ENCODE measurements at places on chromosomes 5 and 9.
A peak's percentile ranks its signal among the peaks of the same experiment; 100 is the strongest.

- DNase-seq = no peak
Measured at GRCh38 chr5:43643750-43644149, 40.8 kb downstream of the NNT start.

DNA sequence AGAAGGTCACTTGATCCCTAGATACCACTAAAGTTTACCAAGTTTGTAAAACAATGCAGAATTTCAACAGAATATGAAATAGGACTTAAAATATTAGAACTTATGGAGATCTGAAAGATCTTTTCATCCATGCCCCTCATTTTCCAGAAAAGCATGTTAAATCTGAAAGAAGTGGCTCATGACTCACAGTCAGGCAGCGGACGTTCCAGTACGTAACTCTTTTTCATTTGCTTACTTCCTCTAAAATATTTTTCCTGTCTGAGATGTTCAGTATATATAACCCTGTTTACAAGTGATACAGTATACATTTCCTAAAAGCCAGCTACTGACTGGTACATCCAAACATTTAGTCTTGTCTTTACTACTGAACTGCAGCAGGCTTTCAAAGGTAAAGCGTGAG, 22.3 kb downstream of the FBXW2 start:
- DNase-seq = no peak

GRCh38 chr5:92662741-92663140, 918.3 kb downstream of the NR2F1-AS1 start:
- no peak for DNase-seq

DNA sequence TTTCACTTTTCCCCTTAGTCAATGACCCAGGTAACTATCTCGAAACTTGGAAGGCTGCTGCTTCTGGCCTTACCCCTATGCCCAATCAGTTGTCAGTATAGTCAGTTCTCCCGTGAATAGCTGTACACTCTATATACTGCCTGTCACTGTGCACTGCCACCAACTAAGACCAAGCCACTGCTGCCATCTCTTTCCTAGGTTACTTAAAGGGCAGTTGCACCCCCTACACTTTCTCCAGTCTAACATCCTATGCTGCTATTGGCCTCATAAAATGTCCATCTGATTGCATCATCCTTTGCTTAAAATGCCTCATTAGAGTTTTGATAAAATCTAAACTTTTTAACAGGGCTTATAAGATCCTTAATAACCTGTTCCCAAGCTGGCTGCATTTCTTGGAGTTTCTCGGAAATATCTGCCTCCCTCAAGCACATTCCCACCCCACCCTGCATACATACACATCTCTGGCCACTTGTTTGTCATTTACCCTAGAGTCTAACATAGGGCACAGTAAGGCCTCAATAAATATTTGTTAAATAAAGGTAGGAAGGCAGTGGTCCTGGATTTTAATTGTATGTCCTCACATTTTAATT, 32.8 kb upstream of the TNFAIP8 start:
- DNase-seq = no peak

DNA sequence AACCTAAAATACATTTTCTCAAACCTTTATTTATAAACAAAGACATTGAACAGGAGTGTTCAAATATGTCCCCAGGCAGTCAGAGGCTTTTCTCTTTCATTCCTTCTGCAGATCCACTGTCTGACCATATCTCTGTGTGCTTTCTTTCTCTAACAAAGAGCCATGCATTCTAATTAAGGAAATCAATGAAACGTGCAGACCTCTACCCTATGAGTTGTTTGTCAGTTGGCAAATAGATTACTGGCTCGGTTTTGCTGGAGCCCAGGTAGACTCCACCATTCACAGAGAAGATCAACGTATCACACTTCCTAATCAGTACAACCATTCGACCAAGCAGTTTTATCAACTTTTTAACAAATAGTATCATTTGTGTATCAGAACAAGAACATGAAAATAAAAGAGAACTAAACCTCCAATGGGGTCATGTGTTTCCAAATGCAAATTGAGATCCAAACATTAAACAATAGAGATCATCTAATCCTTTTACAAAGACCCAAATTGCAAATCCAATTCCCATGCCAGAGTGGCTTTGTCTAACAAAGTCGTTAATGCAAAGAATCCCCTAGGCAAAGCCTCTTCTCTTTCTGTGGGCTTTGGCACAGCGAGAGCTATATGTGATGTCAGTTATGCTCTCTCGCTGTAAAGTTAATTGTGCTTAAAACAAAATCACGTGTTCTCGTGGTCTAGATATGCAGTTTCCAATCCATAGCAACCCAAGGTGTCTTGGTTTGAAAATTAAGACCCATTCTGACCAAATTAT, 16.8 kb downstream of the KLF4 start:
- no peak for DNase-seq

DNA sequence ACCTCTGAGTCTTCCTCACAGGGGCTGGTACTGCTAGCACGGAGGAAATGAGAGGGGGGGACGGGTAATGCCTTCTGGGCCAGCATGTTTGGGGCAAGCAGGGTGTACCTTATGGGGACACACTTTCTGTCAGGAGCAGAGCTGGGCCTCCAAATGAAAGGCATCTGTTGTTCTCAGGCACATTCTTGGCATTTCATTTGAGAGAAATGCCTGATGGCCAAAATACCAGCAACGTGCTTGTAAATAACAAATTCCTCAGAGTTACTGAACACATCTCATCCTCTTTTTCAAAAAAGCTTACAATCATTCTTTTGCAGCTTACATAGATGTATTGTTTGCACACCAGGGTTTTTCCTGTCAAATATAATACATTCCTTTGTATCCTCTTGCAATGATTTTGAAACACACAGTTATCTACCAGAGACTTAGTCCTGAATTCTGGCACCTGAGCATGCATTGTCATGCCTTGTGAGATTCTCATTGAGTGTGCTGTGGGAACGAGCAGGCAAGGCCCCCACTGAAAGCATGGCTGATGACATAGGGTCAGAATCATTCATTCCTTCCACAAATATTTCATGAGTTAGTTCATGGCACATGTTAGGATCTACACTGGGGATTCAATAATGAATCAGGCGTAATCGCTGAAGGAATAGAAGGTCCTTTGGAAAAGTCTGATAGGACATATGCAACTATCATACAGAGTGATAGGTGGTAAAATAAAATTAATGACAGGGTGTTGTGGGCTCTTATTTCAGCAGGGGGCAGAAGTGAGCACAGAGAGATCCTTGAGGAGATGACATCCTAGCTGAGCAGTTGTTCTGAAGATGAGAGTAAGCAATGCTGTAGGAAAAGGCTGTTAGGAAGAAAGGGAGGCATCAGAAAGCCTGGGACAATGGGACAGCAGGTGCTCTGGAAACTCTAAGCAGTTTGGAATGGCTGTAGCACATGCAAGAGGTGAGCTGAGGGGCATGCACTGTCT, 260.9 kb upstream of the TUT7 start:
- no peak for DNase-seq

DNA sequence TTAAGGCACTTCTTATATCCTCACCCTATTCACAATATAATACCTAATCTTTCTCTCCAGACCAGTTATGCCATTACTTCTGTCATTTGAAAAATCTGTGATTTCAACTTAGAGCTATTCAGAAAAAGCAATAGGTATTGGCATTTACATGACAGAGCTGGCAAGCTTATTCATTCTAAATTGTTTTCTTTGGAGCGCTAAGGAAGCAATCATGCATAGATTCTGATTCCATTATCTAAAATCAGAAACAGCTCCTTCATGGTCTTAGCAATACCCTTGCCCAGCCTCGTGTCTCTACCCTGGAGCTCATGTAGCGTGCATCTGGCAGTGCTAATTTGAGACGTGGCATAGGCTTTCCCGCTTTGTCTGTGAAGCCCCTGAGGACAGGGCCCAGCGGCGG, 4.5 kb downstream of the SLC1A1 start:
- DNase-seq = no peak

DNA sequence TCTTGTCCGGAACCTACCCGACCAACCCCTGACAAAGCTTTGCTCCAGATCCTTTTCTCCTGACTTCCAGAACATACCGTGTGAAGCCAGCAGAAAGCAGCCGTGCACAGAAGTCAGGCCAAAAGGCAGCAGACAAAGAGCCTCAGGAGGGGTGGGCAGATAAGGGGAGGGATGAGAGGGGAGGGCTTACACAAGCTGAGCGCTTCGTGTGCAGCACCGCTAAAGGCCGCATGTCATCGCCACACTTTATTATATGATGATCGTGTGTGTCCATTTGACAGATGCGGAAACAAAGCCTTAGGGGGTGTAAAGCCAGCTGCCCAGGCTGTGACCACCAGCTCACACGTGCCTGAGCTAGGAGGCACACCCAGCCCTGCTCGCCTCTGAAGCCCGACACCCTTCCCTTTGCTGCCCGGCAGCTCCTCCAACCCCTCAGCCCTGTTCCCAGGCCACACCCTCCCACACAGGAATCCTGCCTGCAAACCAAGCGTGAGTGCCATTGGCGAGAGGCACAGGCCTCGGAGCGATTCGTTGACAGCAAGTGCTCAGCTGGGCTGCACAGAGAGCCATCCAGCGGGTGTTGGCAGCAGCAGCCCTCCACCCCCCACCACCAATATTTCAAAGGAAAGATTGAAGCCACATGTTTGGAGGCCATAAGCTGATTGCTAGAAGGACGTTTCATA, 170.5 kb upstream of the SMIM23 start:
- DNase-seq = no peak

- DNase-seq = no peak
Measured at GRCh38 chr9:76438841-76439588, 20.0 kb upstream of the GCNT1 start.

GRCh38 chr5:111902436-111902835, 145.4 kb upstream of the NREP start:
- no peak for DNase-seq

- no peak for DNase-seq
Measured at GRCh38 chr9:133474215-133474614, 4.7 kb downstream of the SLC2A6 start.

GRCh38 chr5:14685757-14686156, 21.2 kb downstream of the OTULIN start:
- DNase-seq = peak; percentile 38

DNA sequence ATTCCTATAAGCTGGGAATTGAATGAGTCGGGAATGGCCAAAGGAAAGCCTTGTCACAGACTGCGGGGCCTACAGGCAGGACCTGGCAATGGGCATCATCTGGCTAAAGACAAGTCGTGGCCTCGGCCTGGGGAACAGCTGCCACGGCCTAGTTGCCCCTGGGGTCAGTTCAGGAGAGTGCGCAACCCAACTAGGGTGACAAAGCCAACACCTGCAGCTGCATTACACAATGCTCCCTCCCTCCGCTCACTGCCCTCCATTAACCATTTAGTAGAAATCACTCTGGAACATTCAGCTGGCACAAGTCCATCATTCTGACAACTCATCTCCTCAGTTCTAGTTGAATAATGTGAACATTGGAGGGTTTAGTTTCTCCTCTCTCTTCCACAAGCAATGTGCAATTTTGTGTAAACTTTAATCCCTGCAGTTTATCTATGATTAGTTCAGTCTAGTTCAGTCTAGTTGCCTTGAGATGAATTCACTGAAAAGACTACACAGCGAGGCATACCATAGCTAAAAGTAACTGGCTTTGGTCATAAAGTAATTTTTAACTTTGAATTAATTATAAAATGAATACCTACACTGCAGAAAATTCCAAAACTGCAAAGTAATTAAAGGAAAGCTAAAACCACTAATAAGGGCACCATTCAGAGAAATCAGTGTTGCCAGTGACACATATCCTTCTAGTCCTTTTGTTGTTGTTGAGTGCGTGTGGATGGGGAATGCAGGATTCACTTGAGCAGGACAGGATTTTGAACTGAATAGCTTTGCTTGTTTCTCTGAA, 5.1 kb downstream of the GLDC start:
- DNase-seq = no peak

- no peak for DNase-seq
Measured at GRCh38 chr5:135545099-135545498, 9.3 kb upstream of the NEUROG1 start.

DNA sequence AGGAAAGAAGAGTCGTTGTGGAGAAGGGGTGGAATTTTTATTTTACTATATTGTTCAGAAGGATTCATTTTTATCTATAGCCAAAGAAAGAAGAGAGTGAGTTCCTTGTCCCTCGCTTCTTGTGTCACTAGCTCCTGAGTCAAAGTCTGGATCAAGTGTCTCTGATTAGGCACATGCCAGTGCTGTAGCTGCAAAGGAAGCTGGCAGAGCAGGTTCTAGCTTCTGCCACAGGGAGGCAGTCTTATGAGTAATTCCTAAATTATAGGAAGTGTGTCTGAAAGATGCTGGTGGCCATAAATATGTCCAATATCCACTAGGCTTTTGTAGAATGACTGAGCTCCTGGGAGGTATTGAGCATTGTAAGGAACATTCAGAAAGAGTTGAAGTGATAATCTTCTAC, 84.7 kb downstream of the DOCK2 start:
- DNase-seq = no peak

GRCh38 chr9:124146031-124146561, 111.7 kb upstream of the NEK6 start:
- DNase-seq = no peak

DNA sequence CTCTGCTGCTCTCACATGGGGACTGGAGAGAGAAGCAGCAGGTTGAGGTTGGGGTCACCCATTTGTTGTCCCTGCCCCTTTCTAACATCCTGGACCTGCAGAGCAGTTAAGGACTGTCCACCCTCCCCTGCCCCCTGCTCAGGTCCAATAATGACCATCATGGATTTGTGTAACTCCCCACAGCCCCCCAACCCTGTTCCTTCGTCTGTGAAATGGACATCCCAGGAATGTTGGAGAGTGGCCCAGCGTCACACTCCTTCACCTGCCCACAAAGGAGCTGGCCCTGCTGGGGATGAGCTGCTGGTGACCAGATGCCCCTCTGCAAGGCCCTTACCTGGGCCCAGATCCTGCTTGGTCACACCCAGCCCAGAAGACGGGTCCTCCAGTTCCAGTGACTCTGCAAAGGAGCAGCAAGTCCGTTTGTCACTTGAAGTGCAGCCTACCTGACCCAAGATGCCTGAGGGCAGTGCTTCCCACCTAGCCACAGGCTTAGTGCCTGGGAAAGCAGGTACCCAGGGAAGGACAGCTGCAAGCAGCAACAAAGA, 10.4 kb downstream of the CD74 start:
- DNase-seq = no peak

DNA sequence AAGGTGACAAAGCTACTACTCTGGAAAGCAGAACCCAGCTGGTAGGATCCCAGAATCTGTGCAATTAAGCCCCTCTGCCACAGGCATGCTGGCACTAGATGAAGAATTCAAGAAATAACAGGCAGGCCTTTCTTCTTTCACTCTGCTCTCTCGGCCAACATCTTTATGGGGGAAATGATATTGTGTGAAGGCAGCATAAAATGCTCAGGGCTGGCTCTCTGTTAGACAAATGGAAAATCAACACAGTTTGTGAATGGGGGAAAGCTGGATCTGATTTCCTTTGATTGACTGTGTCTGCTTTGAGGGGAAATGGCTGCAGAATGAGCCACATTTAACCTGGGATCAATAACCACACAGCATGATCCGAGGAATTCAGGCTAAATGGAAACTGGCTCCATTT, 29.1 kb upstream of the AKNA start:
- no peak for DNase-seq

DNA sequence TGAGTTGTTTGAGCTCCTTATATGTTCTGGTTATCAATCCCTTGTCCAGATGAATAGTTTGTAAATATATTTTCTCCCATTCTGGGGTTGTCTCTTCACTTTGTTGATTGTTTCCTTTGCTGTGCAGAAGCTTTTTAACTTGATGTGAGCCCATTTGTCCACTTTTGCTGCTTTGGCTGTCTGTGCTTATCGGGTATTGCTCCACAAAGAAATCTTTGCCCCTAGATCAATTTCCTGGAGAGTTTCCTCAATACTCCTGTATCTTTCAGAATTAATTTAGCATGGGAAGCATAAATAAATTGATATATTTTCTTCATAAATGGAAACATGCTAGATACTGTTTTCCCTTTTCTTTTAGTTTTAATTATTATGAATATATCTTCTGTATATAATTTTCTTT, 22.5 kb upstream of the CCL21 start:
- no peak for DNase-seq

- DNase-seq = no peak
Measured at GRCh38 chr5:44809215-44809955, 638 bp downstream of the MRPS30 start.

Measured in amygdala (tissue), 56 donors.